Right forelimb (tissue), 1 donor: ENCODE measurements at places on chromosomes 2 and 18.

- DNase-seq = no peak
Observed at GRCh38 chr2:141889788-141890187, 241.0 kb downstream of the LRP1B start.

GRCh38 chr2:17709897-17710296 is 43.7 kb downstream of the SMC6 start:
- DNase-seq = no peak

DNA sequence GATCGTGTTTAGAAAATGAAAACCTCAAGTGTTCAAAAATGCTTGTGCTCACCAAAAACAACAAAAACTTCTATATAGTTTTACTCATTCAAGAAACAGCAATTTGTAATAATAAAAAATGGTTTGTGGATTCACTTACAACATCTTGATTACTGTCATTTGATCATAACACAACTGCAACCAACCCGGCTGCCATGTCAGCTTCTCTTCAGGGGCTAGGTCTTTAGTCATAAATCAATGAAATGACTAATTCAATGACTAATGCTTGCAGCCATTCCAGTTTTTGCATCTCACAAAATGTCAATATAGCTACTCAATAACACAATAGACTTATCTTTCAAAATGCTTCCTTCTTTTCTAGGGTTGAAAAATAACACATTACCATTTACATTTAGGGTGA is 128.0 kb downstream of the OLA1 start:
- no peak for DNase-seq

- DNase-seq = no peak
Observed at GRCh38 chr18:23499291-23499781, 4.0 kb upstream of the RMC1 start.

- DNase-seq = no peak
Observed at GRCh38 chr2:219671279-219671678, 43.8 kb downstream of the SLC4A3 start.

DNA sequence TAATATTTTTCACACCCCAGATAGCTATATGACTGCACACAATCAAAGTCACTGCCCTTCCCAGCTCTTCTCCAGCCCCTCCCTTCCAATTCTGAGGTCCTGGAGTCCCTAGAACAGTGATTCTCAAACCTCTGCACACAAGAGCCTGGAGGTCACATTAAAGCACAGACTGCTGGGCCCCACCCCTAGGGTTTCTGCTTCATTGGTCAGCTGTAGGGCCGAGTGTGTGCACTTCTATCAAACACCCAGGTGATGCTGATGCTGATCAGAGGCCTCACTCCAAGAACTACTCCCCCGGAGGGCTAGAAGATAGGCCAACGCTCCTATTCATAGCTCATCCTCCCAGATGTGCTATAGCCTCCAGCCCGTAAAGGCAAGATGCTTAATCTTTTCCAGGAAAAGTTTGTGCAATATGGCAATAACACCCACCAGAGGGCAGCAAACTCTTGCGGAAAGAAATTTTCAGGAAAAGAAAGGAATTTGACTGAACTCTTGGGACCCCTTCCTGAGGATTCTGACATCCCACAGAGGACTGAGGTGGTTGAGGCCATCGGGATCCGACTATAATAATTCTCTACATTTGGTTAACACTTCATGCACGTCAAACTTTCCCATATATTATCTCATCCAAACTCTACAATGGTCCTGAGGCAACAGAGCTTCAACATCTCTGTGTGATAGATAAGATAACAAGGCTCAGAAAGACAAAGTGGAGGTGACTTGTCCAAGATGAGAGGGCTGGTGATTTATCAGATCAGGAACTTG is 194.2 kb upstream of the PKDCC start:
- peak; percentile 78 for DNase-seq

DNA sequence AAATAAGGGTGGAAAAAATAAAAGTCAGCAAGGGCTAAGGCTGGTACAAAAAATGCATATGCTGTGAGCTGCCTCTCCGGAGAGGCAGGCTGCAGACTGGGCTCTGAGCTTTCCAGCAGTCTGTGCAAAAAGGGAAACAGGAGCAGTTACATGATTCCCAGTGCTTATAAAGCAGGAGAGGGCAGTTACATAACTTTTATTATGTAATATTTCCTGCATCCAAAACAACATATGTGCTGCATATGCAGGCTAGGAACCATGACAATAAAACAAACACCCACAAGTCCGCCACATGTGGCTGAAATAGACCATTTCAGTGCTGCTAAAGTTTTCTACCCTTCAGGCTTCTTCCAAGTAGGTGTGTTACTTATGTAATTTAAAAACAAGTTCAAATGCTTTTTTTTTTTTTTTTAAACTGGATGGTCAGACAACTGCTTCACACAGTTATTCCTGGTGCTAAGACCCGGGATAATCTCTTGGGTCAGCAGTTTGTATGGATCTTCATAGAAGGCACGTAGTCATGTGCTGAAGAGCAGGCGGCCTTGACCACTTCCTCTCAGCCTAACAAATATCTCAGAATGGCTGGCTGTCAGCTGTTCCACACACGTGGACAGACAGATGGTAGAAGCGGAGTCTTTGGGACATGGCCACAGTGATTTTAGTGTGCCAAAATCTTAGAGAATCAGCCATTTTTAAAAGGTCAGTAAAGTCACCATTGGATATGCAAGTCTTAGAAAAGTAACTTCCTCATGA is 43.5 kb downstream of the ARMC9 start:
- DNase-seq = no peak

DNA sequence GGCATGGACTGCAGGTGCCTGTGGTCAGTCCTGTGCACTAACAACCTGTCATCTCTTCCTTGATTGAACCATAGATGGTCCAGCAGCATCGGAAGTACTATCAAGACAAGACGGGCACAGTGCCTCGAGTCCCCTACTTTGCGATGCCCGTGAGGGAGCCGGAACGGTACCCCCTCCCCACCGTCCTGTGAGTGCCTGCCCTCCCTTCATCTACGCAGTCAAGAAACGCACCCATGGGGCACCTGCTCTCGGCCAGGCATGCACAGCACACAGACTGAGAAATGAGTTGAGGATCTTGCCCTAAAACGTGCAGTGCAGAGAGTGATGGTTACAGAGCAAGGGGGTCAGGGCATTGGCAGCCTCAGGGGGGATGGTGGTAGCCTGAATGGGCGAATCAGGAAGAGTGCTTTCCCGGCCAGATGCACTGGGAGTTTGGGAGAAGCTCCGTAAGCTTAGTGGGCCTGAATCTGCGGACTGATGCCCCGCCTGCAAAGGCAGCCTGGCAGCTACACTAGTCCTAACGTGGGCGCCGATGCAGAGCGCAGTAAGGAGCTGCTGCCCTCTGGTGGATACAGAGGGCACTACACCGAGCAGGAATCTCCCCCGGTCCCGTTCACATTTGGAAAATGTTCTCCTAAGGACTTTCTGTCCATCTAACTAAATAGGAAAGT is 63.6 kb downstream of the CIB4 start:
- DNase-seq = peak; percentile 79

DNA sequence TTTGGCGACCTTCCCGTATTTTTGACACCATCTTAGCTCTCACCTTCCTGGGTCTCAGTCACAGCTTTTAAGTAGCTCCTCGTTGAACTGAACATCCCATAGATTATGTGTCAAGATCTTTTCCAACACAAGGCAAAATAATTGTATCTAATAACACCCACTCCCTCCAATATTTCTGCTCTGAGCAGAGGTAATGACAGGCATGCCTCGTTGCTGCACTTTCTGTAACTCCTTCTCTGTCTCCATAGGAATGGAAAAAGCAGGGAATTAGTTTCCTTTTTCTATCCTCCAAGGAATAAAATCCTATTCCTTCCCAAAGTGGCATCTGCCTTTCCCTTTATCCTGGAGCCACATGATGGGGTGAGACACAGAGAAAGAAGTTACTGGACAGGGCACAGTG is 174.0 kb upstream of the CDH20 start:
- DNase-seq = no peak

DNA sequence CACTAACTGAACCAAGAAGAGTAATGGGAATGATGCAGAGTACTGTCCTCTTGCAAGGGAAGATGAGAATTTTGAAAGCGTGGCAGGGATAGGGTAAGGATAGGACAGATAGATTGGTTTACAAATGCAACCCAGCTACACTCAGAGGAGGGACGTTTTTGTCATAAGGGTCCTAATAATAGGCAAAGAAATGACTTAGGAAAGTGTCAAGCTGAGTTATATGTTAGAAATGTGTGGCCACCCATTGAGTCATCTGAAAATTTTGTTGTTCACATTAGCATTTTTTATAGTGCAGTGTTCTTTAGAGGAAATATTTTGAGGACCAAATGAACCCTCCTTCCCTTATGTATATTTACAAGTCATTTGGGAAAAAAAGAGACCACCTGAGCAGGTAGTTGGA is 137.5 kb downstream of the PHLPP1 start:
- DNase-seq = no peak

- DNase-seq = no peak
Observed at GRCh38 chr2:153470867-153471266, 7.7 kb downstream of the RPRM start.

DNA sequence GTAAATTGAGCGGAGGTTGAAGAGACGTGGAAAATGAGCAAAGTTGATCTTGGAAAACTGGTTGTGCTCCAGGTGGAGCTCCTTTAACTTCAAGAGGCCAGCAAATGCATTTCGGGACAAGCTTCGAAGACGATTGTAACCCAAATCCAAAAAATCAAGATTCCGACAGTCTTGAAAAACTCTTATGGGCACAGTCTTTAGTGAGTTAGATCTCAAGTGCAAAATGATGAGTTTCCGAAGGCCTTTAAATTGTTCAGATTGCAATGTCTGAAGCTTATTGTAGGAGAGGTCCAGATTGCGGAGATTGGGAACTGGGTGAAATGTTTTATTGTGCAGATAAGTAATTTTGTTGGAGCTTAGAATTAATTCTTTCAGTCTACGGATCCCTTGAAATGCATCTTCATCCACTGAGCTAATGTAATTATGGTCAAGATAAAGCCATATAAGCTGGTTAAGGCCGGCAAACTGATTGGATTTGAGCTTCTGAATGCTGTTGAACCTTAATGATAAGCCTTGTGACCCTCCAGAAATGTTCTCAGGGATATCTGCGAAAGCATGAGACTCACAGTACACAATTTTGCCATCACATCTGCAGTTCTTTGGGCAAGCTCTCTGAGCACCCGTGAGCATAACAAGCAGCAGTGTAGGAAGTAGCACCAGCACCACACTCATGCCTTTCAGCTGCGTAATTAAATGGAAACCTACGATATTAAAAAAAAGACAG is 2.9 kb downstream of the LRRTM4 start:
- no peak for DNase-seq

GRCh38 chr2:190505696-190506095 is 28.8 kb downstream of the NEMP2 start:
- DNase-seq = no peak
